ENCODE measurements at places on chromosomes 1 and 21.
A peak's percentile ranks its signal among the peaks of the same experiment; 100 is the strongest.

GRCh38 chr1:165675794-165676193 lies 22.6 kb downstream of the ALDH9A1 start:
- DNase-seq = no peak

- DNase-seq = no peak
These were observed 63.9 kb downstream of the USP25 start for GRCh38 chr21:15793550-15794235.

DNA sequence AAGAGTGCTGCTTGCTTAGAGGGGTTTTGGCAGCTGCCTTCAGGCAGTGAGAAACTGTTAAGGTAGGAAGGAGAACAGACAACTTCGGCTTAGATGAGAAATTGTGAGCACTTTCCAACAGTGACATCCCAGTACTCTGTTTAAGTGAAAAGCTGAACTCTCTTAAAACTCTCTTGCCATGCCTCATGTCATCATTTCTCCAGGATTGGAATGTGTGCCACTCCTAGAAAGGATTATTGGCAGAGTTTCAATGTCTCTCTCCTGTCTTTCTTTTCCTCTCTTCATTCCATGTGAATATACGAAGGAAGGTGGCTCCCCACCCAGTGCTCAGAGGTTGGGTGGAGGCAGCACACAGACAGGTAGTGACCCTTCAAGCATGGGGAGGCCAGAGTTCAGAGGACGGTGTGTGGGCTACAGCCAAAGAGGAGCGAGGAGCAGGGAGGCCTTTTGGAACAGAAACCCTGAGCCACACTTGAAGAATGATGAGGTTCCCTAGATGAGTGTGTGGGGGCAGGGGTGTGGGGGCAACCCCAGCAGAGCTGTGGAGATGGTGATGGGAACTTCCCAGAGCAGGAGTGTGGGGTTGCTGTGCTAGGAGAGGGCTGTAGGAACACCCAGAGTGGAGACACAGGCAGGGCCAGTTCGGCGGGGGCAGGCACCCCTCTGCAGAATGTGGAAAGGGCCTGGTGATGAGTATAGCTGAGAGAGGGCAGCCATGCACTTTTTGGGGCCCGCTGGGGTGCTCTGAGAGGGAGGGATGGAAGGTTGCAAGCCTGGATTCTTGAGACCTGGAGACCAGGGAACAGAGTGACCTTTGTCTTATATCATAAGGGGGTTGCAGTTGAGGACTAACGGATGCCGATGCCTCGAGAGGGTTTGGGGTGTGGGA lies 58.8 kb downstream of the GALNT2 start:
- DNase-seq = no peak

DNA sequence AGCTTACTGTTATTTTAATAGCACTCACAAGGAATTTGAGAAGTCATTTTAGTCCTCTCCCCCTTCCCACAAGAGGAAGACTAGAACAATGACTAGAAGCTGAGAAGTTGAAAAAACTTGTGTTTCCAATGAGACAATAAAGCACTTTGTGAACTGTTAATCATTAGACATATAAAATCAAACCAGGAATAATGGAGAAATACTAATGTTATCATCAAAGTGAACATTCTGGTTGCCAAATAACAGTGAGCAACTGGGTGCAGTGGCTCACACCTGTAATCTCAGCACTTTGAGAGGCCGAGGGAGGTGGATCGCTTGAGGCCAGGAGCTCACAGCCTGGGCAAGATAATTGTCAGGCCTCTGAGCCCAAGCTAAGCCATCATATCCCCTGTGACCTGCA lies 54.0 kb upstream of the RASAL2 start:
- DNase-seq = no peak

GRCh38 chr1:228005511-228006033 lies 1.2 kb upstream of the WNT3A start:
- peak; percentile 54 for DNase-seq

DNA sequence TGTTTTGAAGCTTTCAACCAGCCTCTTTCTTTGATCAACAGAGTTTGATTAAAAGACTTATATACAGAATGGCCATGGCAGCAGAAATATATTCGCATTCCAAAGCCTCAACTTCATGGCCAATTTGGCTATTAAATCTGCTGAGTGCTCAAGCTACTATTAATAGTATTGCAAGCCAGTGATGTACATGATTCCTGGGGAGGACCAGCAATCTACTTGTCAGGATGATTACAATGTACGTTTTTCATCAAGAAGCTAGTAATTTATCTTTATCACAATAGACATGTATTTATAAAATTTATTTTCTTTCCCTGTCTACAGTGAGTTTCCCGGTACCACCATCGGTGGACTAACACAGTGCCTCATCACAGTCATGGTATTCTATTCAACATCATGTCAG lies 515.5 kb downstream of the AMY1C start:
- no peak for DNase-seq

All from islet precursor cell (in vitro differentiated cells).